ENCODE measurements at places on chromosomes 1 and 21.
A peak's percentile ranks its signal among the peaks of the same experiment; 100 is the strongest.

GRCh38 chr1:113259988-113260387 lies 130.3 kb upstream of the MAGI3 start:
- DNase-seq: no peak

GRCh38 chr1:205084360-205084759 lies at the start of gene TMEM81:
TMEM81 (minus strand) TSS chr1:205084460; CDS start chr1:205084320, 140 bp downstream.
- no peak for DNase-seq

- DNase-seq: no peak
These were observed 67.4 kb upstream of the DMRTA2 start for GRCh38 chr1:50490640-50491039.

DNA sequence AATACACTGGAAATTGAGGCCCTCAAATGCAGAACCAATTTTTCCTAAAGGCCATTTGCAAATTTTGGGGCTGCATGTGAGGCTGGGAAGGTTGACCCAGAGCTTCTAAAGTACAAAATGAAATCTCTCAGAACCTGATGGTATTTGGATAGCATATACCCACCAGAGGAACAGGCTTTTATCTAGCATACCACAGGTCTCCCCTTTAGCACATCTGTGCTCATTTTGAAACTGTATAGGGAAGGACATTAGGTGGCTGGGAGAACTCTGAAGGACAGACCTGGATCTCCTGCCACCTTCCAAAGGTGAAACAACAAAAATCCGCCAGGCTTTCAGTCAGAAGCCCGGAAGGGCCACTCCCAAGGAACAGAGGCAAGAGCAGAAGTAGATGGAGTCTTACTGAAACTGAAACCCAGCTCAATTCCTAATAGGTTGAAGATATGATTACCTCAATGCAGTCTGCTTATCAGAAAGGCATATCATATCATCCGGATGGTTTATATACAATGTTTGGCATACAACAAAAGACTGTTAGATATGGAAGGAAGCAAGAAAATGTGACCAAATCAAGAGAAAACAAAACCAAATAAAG lies 11.6 kb downstream of the CD55 start:
- DNase-seq: no peak

GRCh38 chr1:177170756-177171535 lies at the start of gene BRINP2:
BRINP2 (plus strand) TSS chr1:177170958; CDS start chr1:177229877, 58,919 bp downstream.
- DNase-seq: peak; percentile 32

GRCh38 chr1:198318085-198318484 lies 161.3 kb downstream of the NEK7 start:
- DNase-seq: no peak

DNA sequence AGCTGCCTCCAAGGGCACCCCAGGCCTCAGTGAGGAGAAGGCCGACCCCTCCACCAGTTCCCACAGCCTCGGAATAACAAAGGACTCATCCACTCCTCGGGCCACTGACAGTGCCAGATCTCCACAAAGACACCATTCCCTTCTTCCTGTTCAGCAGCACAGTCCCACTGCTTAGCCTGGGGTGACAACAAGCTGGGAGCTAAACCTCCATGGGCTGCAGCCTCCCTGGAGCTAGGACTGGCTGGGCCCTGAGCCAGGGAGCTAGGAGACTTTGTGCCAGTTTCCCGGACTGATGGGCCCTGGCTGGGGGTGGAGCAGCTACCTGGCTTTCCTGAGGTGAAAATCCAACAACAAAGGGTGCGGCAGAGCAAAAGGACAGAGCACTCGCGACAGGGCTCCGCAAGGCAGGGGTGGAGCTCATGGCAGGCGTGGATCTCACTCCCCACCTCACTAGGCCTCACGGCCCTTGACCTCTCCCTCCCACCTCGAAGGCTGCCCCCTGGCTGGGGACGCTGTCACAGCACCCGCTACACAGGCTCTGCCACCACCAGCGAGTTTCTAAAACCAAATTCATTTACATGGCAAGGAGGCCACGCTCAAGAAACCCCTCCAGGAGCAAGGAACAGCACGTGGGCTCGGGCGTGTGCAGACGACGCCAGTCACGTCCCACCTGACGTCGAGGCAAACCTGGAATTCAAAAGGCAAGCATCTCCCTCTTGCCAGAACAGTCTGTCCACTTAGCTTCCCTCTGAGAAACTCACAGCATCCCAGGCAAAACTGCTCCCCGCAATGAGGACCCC lies 13.8 kb downstream of the SLC35E2B start:
- no peak for DNase-seq

All from NCI-H69 (cell line).